ENCODE measurements at places on chromosomes 7 and 10.

DNA sequence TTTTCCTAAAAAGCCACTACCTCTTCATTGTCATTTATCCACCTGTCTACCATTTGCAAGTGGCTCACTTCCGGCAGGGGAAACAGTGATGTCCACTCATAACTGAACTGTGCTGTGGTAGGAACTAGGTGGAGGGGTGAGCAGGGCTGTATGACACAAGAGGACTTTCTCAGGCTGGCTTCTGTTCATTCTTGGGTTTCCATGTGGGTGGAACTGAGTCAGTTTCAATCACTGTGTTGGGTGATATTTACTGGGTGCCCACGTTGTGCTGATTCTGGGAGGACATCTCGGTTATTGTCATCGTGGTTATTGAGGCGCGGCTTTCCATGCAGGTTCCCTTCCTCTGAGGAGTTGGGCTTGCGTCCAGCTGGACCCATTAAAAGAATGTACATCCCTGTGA lies 38.8 kb downstream of the RAMP3 start:
- no peak for DNase-seq

DNA sequence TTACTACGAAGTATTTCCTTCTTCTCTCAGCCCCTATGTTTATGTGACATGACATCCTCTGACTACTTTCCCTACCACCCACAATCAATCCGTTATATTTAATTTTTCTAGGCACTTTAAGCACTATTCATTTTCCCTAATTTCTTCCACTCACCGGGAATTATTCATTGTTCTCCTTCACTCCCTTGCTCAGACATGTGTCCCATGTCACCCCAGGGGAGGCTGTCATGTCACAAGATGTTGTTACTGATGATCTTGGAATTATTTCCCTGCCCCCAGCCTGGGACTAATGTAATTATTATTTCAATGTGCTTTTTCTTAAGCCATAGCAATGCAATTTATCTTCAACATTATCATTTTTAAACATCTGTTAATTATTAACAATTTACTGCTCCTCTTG lies 317.2 kb downstream of the PHF14 start:
- no peak for DNase-seq

DNA sequence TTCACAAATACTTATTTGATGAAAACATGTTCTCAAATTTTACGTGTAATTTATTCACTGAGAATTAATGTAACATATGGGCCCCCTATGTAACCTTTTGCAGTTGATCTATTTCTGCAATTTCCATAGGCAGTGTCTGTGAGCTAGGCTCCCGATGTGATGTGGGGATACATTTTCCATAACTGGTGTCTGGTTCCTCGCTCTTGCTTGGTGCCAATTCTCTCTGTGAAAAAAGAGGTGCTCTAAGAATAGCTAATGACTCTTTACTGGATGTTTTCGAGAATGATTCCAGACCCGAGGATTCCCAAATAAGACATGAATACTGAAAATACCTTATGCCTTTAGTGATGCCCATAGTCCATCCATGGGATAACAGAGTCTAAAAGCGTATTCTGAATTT lies 286.7 kb upstream of the FZD8 start:
- no peak for DNase-seq

DNA sequence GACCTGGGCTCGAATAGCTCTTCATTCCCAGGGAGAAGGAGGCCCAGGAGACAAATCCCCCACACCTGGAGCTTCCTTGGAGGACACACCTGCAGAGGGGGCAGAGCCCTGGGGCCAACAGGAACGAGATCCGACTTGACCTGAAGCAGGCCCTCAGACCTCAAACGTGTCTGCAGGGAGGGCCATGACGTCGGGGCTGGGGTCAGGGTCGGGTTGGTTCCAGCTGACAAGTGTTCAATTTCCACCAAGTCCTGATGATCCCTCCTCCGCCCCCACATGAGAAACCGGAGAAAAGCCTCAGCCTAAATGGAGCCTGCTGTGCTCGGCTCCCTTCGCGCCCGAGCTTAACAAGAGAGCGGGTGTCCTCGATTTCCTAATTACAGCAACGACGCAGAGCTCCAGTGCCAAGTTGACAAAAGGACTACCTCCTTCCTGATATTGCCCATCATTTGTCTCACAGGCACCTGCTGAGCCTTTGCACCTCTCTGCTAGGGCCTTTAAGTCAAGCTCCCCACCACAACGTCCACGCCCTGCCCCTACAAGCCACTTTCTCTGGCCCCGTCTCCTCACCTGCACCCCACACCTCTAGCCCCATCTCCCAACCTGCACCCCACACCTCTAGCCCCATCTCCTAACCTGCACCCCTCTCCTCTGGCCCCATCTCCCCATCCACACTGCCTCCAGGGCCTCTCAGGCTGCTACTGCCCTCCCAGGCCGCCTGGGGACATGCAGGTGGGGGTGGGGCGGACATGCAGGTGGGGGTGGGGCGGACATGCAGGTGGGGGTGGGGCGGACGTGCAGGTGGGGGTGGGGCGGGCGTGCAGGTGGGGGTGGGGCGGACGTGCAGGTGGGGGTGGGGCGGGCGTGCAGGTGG lies 519.4 kb downstream of the GLRX3 start:
- no peak for DNase-seq

DNA sequence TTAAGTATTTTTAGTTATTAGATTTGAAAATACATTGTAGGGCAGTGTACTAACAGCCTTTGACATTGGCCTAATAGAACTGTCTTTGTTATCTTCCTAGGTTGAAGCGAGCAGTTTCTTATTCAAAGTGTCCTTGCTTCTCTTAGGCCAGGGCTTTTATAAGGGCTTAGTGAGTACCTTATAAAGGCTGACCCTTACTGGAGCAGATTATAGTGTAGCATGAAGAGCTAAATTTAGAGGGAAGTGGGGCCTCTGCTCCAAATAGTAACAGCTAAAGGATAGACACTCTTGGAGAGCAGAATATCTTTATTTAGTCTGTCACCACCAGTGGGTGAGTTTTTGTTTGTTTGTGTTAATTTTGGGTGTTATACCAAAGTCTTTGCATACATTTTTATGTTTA lies 15.9 kb downstream of the BZW2 start:
- DNase-seq: no peak

DNA sequence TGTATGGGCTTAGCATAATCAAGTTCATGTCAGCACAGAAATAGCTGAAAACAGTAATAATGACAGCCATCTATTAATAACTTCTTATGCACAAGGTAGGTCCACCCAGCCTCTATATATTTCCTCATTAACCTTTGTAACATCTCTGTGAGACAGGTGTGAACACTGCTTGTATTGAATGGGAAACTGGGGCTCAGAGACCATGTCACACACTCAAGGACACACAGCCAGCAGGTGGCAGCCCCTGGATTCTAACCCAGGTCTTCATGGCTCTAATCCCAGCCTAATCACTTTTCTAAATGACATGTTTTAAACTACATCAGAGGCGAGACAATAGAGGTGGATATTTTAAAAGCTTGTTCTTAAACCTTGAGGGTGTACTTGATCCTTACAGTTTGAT lies 591.4 kb downstream of the PARD3 start:
- no peak for DNase-seq

DNA sequence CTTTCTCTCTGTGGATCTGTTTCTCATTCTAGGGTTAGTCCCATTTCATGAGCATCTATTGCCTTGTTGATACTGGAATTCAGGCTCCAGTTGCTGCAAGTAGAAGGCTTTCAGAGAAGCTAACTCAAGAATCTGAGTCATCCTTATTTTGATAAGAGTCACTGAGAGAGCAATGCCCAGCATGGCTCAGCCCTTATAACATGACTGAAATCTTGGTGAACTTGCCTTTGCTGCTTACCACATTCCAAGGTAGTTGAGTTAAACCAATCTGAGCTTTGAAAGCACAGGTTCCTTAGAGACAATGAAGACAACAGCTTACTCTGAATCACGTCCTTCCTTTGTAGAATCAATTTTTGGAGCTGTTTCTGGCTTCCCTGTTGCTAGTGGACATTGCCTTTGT lies 53.6 kb upstream of the CHCHD3 start:
- no peak for DNase-seq

DNA sequence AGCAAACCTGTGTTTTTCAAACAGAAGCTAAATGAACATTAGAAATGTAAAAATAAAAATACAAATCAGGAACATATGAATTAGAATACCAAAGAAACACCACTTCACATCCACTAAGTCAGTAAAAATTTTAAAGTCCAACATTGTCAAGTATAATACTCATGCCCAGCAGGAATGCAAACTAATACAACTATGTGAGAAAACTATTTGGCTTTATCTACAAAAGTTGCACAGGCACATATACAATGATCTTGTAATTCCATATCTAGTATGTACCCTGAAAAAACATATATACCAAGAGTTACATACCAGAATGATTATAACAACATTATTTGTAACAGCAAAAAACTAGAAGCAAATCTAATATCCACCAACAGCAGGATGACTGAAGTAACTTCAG lies 91.1 kb downstream of the RNF32 start:
- DNase-seq: no peak

DNA sequence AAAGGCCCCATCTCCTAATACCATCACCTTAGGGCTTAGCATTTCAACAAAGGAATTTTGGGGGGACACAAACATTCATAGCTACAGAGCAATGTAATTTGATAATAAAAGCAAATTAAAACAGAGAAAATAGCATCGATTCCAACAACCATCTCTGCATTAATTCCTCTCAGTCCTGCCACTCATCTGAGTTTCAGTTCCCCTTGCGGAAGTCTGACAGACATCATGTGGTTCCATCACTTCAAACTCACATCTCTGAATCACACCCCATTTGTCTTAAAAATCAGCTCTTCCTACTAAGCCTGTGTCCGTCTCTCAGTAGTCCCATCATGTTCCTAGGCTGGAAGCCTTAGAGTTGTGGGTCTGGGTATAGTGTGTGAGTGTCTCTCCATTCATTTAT lies 3.6 kb downstream of the ADCK2 start:
- no peak for DNase-seq

DNA sequence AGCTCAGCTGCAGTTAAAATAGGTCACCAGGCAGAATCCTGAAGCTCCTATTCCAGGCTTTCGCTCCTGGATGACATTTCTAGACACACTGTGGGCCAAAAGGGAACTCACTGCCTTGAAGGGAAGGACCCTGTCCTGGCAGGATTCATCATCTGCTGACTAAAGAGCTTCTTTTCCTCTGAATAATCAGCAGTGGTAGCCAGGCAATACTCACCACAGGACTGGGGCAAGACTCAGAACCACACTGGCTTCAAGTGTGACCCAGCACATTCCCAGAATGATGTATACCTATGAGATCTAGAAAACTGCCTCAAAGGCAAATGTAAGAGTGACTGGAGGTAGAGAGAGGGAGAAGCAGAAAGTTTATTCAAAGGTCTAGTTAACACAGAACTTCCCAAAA lies 29.5 kb upstream of the EBF3 start:
- DNase-seq: no peak

DNA sequence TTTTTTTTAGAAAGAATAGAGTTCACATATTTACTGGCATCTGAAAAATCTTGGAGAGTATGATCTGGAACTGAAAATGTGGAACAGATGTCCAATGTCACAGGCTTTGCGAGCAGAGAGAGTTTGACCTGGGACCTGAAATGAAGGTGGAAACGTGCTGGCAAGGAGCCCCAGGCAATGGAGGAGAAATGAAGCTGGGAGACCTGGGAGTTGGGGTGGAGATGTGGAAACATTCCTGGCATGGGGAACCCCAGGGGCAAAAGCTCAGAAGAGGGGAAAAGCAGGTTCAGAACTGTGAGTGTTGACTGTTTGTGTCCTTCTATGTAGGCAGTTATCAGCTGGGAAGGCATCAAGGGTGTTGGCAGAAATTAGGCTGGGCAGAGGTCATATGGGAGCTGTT lies 7.3 kb upstream of the PNLIPRP2 start:
- DNase-seq: no peak

DNA sequence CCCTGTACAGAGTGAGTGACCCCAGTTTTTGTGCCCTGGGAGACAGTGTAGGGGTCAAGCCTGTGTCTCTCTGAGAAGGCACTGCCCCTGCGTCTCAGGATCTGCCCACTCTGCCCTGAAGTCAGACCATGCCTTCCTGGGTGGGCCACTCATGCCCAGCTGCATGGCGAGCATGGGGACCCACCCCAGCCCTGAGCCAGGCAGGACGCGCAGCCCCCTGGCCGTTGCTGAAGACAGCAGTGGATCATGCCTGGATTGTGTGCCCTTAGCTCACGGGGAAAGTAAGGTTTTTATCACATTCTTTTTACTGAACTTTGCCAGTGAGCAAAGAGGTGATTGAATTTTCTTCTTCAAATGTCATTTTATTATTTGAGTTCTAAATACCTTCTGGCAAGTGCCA lies 66.2 kb downstream of the WDR37 start:
- no peak for DNase-seq
